GM13976 (cell line): ENCODE measurements at places on chromosomes 12 and 14.

DNA sequence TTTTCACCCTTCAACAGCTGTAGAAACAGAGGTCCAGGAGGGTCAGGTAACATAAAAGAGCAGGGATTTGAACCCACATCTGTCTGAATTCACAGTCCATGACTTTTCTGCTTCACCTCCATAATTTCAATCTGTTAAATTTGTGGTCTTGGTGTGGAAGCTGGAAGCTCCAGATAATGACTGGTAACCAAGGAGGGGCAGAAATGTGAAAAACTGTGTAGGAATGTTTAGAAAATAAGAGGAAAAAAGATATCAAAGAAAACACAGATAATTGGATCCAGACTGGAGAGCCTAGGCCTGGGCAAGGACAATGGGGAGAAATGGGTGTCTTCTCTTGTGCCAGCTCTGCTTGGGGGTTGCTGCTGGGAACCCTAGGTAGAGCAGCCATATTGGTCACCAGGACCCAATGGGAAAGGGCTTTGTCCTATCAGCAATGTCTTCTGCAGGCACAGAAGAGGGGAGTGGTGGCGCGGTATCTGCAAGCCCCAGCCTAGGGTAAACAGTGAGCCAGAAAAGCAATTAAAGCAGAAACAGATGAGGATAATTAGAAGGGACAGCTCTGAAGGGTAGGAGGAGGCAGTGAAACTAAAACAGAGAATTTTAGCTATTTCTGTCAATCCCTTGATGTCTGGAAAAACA lies 54.3 kb upstream of the CCDC91 start:
- no peak for DNase-seq

GRCh38 chr14:73817020-73817655 lies 34.5 kb upstream of the PTGR2 start:
- no peak for DNase-seq

DNA sequence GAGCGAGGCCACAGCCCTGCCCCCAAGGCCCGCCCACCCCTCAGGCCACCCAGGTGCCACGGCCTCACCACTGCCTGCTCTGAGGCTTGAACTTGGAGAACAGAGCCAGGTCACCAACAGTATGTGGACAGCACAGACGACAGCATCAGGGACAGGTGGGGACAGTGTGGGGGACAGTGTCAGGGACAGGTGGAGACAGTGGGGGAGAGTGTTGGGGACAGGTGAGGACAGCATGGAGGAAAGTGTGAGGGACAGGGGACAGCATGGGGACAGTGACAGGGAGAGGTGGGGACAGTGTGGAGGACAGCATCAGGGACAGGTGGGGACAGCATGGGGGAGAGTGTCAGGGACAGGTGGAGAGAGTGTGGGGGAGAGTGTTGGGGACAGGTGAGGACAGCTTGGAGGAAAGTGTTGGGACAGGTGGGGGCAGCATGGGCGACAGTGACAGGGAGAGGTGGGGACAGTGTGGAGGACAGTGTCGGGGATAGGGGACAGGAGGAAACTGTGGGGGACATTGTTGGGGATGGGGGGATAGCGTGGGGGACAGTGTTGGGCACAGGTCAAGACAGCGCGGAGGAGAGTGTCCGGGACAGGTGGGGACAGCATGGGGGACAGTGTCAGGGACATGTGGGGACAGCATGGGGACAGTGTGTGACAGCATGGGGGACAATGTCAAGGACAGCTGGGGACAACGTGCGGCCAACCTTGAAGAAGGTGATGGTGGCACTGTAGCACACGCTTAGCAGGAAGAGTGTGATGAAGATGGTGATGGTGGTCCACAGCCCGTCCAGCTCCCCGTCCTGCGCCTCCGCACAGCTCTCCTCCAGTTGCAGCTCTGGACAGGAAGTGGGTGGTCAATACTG lies 114.9 kb downstream of the TMEM121 start:
- no peak for DNase-seq

DNA sequence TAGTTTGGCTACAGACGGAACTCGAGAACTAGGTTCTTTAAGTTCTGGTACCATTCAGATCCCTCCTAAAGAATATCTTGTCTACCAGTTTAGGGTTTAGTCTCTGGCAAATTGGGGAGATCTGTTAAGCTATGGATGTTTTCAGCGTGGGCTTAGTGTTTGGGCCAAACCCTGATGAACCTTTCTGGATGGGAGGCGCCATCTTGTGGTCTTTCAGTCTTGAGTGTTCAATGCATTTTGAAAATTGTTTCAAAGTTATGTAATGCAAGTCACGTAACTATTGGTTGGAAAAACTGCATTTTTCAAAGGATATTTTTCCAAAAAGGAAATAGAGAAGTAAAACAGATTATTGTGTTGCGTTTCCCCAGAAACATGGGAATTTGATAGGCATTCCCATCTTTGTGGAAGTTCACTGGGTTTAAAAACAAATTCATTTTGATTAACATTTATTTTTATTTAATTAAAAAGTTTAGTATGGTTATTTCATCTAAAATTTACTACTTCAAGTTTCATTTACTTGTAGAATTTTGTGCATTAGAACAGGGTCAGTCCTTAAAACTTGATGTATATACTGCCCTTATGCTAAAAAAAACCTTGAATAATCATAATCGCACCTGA lies 169.0 kb downstream of the PRIMA1 start:
- DNase-seq = peak; percentile 58

- DNase-seq = no peak
These were observed 173.7 kb downstream of the SYT10 start for GRCh38 chr12:33265900-33266299.

- no peak for DNase-seq
These were observed at the start of gene LRTM2 for GRCh38 chr12:1820191-1820895. Gene LRTM2, plus strand, starts transcription at chr12:1820565. Its CDS starts 7,584 bp downstream, at chr12:1828149.

DNA sequence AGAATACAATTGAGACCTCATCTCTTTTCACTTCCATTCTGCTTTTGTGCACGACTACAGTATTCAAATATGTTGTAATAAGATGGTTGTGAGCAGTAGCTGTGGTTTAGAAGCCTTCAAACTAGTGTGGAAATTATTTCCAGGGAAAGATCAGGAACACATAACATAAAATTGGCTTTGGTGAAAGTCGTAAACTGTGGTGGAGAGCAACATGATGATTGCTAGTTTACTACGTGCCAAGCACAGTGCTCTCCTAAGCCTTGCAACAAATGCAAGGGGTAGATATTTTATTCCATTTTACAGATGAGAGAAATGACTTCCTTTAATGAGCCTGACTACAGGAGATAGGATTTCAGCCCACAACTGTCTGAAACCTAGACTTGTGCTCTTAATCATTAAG lies 172.4 kb upstream of the LMNTD1 start:
- DNase-seq = no peak

GRCh38 chr12:53726946-53727309 lies 324 bp downstream of the CALCOCO1 start:
- no peak for DNase-seq

DNA sequence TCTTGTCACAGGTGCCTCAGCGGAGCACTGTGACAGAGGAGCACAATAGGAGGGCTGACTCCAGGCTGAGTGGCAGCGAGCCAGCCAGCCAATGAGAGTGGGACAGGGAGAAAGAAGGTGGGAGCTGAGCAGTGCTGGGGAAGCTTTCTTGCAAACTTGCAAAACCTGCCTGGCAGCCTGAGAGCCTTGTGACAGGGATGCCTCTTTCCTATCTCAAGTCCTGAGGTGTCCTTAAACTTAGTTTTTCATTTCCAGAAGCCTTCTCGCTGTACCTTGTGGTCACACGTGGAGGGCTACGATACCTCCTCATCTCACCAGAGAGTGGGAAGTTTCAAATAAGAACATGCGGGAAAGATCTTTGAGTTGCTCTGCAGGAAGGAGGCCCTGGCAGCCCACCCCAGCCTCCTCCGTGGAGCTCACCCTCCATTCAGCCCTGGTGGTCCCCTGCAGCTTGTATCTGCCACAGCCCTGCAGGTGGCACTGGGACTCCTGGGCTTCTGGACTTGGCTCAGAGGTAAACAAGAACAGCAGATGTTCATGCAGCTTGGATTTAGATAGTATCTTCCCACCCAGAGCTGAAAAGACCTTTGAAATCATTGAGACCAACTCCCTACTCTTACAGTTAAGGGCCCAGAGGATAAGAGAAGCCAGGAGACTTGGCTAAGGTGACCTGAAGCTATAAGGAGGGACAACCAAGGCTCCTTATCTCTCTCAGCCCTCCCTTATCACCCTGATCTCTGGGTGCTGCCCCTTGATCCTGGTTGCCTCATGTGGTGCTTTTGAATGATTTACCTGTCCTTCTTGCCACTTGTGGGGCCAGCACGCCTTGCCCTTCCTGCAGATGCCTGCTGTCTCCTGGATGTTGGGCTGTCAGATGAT lies 153.5 kb upstream of the MAX start:
- no peak for DNase-seq

GRCh38 chr12:88388566-88389540 lies 191.4 kb downstream of the KITLG start:
- DNase-seq = no peak

DNA sequence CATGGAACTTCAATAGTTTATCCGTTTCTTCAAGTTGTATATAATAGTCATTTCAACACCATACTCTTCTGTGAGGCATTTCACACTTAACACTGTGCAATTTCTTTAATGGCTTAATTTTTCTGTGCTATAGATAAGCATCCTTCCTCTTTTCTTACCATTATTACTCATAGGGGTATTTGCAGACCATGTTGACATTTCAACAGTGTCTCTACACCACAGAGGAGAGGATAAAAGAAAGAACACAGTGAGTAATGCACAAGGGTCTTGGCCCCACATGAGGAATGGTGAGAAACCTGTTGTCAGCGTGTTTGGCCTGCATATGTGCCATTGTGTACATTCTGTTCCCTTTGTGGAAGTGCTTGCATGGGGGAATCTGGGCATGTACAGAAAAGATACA lies 421.5 kb upstream of the MDGA2 start:
- no peak for DNase-seq

DNA sequence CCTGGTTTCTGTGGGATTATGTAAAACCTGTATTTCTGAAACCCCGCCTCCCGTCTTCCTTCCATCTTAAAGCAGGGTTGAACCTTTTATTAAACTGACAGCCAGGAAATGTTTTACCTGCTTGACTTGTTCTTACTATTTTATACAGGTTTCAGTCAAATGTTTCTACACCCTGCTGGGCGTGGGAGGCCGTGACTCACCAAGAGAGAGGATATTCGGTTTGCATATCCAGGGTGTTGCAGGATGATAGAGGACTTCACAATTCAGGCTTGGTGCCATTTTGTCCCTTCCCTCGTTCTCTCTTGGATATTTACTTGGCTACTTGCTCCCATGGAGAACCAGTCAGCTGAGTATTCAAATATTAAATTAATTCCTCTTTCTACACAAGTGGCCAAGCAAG lies 69.7 kb downstream of the ARF6 start:
- peak; percentile 70 for DNase-seq

DNA sequence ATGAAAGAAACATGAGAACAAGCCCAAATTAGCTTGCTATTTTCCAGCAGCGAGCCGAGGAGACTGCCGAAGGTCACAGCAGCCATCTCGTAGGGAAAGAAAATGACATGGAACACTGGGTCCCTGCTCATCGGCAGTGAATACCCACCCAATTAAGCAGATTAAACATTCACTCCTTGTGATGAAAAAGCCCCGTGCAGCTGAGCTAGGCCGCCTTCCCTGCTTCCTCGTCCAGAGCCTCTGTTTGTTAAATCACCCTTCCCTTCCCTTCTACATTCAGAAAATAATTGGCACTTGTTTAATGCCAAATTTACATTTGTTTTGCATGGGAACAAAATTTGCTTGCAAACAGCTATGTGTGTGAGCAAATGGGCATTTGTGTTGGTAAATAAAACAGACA lies 342.5 kb downstream of the RMST start:
- no peak for DNase-seq

DNA sequence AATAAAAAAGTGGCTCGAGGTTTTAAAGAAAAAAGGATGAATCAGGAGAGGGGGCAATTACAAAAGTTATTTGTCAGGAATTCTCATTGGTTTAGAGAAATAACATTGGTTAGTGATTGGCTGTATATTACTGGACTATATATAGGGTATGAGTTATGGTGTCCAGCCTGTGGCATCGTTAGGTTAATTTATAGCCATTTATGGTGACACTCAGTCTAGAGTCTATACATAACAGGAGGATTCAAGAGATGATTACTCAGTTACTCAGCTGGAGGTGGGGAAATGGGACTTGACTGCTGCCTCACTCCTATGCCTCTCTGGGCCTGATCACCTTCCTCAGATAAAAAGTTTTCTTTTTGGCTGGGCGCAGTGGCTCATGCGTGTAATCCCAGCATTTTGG lies 25.6 kb upstream of the NFYB start:
- no peak for DNase-seq

- DNase-seq = no peak
These were observed 361.2 kb downstream of the CCER1 start for GRCh38 chr12:90593596-90594295.

- no peak for DNase-seq
These were observed 163.1 kb downstream of the SLC15A4 start for GRCh38 chr12:128660532-128661225.

DNA sequence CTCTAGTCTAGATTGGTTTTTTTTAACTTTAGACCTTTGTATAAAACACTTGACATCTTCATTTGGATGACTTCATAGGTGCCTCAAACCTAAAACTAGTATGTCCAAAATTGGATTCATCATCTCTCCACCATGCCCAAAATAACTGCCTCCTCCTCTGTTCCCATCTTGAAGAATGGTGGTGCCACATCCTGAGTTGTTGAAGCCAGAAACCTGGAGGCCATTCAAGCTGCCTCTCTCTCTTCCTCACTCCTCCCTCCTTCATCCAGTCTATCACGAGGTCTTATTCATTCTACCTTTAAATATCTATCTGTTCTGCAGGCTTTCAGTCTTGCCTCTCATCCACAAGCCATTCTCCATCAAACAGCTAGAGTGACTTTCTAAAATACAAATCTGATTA lies 26.5 kb upstream of the USP44 start:
- no peak for DNase-seq

GRCh38 chr14:73173092-73173735 lies 36.9 kb downstream of the PSEN1 start:
- DNase-seq = peak; percentile 50

DNA sequence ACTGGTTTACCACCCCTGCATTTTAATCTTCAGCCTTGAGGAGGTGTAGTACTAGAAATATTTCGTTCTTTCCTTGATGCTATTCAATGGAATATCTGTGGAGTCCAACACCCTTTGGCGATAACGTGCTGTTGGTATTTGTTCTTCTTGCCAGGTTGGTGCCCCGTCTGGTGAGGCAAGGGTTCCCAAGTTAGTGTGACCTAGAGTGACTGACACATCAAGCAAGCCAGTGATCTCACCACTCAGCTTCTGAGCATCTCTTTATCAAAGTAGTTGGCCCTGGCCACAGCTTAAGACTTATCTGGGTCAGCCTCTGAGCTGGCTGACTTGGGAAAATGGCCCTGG lies 60.2 kb downstream of the PLXNC1 start:
- DNase-seq = peak; percentile 52

DNA sequence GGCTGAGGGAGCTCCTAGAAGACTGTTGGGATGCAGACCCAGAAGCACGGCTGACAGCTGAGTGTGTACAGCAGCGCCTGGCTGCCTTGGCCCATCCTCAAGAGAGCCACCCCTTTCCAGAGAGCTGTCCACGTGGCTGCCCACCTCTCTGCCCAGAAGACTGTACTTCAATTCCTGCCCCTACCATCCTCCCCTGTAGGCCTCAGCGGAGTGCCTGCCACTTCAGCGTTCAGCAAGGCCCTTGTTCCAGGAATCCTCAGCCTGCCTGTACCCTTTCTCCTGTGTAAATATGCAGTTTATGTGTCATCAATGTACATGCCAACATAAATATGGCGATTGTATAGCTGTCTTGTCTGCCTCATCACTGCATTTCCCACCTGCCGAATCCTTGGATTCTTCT lies 7.5 kb downstream of the AMHR2 start:
- DNase-seq = no peak

GRCh38 chr14:49306152-49306751 lies 279.9 kb downstream of the RPS29 start:
- peak; percentile 23 for DNase-seq

GRCh38 chr12:75366629-75367028 lies 24.3 kb upstream of the GLIPR1L2 start:
- no peak for DNase-seq
